ENCODE measurements at places on chromosomes 6 and 20. TPM values are rescaled to one million over a fixed set of nuclear protein-coding genes. Genes with fewer than 3 reads are reported as not detected.
A peak's percentile ranks its signal among the peaks of the same experiment; 100 is the strongest.

DNA sequence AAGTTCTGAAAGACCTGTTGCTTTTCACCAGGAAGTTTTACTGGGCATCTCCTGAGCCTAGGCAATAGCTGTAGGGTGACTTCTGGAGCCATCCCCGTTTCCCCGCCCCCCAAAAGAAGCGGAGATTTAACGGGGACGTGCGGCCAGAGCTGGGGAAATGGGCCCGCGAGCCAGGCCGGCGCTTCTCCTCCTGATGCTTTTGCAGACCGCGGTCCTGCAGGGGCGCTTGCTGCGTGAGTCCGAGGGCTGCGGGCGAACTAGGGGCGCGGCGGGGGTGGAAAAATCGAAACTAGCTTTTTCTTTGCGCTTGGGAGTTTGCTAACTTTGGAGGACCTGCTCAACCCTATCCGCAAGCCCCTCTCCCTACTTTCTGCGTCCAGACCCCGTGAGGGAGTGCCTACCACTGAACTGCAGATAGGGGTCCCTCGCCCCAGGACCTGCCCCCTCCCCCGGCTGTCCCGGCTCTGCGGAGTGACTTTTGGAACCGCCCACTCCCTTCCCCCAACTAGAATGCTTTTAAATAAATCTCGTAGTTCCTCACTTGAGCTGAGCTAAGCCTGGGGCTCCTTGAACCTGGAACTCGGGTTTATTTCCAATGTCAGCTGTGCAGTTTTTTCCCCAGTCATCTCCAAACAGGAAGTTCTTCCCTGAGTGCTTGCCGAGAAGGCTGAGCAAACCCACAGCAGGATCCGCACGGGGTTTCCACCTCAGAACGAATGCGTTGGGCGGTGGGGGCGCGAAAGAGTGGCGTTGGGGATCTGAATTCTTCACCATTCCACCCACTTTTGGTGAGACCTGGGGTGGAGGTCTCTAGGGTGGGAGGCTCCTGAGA lies at the start of gene HFE:
Gene HFE, plus strand, starts transcription at position 146 of the 832 bp plus-strand sequence. Its CDS starts 12 bp downstream, at position 158.
- peaks cover 17% of the 10 kb centered on the region for H3K4me1 ChIP-seq
- H3K36me3 ChIP-seq: no peaks in the 10 kb centered on the region
- peak within 1 kb of the TSS; percentile 64 for H3K27ac ChIP-seq
- peak within 1 kb of the TSS; percentile 85 for H3K4me3 ChIP-seq
- DNase-seq: peak; percentile 21
- no peaks in the 10 kb centered on the region for H3K27me3 ChIP-seq

- H3K27me3 ChIP-seq: no peaks in the 10 kb centered on the region
- H3K27ac ChIP-seq: no peak overlapping the region
- no peak overlapping the region for H3K4me3 ChIP-seq
- H3K36me3 ChIP-seq: peaks cover 3% of the 10 kb centered on the region
Observed at GRCh38 chr6:119575721-119576120, 226.2 kb upstream of the MAN1A1 start.

DNA sequence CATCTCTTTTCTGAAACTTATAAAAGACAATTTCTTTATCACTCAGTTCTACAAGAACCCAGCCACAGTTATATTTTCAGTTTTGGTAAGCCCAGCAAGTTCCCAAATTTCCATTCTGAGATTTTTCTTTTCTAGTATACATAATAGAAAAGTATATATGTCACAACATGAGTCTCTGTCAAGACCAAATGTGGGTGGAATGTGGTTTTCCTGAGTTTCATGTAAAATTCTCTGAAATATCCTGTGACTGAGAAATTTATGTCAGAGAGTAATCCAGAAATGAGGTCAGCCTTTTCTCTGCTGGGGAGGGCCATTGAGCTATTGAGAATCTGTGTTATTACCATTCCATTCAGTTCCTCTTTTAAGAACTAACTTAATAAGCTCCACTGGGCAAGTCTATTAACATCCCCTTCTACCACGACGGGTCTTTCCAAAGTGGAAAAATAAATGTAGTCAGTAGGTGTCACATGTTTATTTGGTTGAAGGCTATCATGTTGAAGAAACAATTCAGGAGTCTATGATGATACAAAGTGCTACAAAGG lies 100.7 kb upstream of the HMGN3 start:
- H3K27me3 ChIP-seq: no peaks in the 10 kb centered on the region
- no peaks in the 10 kb centered on the region for H3K4me1 ChIP-seq
- H3K36me3 ChIP-seq: no peaks in the 10 kb centered on the region
- DNase-seq: no peak

- DNase-seq: no peak
- H3K27me3 ChIP-seq: peaks cover 22% of the 10 kb centered on the region
- no peak overlapping the region for H3K4me3 ChIP-seq
- no peaks in the 10 kb centered on the region for H3K4me1 ChIP-seq
- peaks cover 14% of the 10 kb centered on the region for H3K36me3 ChIP-seq
Observed at GRCh38 chr20:62723768-62724450, 15.3 kb downstream of the NTSR1 start.

GRCh38 chr6:137217801-137218472 lies 1.2 kb downstream of the IFNGR1 start:
- H3K27ac ChIP-seq: peak overlapping the region; percentile 75
- no peaks in the 10 kb centered on the region for H3K36me3 ChIP-seq
- H3K4me3 ChIP-seq: peak overlapping the region; percentile 97

DNA sequence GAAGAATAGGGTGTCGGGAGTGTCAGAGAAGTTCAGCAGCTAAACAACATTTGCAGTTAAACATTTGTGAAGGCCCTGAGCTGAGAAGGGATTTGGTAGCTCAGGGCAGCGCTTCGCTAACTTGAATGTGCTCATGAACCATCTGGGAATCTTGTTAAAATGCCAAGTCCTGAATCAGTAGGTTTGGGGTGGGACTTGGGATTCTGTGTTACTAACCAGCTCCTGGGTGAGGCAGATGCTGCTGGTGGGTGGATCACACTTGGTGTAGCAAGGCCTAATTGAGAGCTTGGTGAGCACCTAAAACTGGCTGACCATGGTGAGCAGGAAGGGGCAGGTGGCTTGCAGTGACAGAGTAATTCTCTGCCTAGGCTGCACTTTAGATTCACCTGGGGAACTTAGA lies 5.9 kb downstream of the PTPRA start:
- H3K4me3 ChIP-seq: no peak overlapping the region
- no peaks in the 10 kb centered on the region for H3K27me3 ChIP-seq
- H3K4me1 ChIP-seq: peaks cover 32% of the 10 kb centered on the region
- DNase-seq: no peak
- no peaks in the 10 kb centered on the region for H3K36me3 ChIP-seq
- H3K27ac ChIP-seq: no peak overlapping the region

DNA sequence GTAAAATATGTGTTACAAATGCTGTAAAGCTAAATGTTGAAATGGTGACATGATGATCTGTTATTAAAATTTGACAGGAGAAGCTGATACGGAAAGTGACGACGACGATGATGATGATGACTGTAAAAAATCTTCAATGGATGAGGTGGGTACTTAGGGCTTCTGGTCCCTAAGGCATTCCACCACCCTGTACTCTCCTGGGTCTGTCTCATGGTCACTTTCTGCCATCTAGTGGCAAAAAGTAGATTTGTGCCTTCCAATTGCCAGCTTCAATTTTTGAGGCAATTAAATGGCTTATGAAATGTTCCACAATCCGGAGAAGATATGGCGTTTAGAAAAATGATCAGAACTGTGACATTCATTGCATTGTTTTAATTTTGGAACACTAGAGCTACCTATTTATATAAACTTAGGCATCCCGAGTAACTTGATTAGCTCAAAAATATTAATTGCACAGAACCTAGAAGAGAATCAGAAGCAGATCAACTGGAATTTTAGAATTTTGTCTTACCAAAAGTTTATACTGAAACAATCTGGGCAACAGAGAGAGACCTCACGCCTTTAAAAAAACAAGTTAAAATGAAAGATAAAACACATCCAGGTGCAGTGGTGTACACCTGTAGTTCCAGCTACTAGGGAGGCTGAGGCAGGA lies 346.5 kb upstream of the PLCB4 start:
- H3K27me3 ChIP-seq: no peaks in the 10 kb centered on the region
- no peak overlapping the region for H3K27ac ChIP-seq
- peak; percentile 46 for DNase-seq
- H3K36me3 ChIP-seq: no peaks in the 10 kb centered on the region
- no peaks in the 10 kb centered on the region for H3K4me1 ChIP-seq

DNA sequence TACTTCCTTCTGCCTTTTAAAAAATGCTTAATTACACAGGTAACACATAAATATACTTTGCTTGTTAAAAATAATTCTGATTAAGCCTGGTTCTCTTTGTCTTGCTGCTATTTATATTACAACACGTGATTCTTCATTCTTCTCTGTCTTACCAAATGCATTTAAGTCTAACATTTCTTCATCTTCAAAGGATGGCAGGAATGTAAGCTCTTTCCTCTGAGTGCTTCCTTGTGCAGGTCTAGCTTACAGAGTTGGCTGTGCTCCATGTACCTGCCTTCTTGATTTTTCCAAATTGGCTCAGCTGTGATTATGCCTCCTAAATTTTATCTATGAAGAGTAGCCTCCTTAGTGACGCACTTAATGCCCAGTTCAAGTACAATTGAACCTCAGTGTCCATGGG lies 44.4 kb downstream of the RNF144B start:
- H3K36me3 ChIP-seq: no peaks in the 10 kb centered on the region
- no peak overlapping the region for H3K4me3 ChIP-seq
- no peak for DNase-seq
- H3K27me3 ChIP-seq: no peaks in the 10 kb centered on the region
- H3K4me1 ChIP-seq: no peaks in the 10 kb centered on the region

- no peaks in the 10 kb centered on the region for H3K4me1 ChIP-seq
- no peak for DNase-seq
- no peak overlapping the region for H3K27ac ChIP-seq
- H3K36me3 ChIP-seq: no peaks in the 10 kb centered on the region
- H3K4me3 ChIP-seq: no peak overlapping the region
- H3K27me3 ChIP-seq: peaks cover 36% of the 10 kb centered on the region
Observed at GRCh38 chr6:2471472-2471871, 226.1 kb upstream of the GMDS start.

GRCh38 chr20:13671916-13672378 lies 33.2 kb upstream of the TASP1 start:
- H3K27me3 ChIP-seq: peaks cover 14% of the 10 kb centered on the region
- DNase-seq: no peak
- H3K4me1 ChIP-seq: no peaks in the 10 kb centered on the region
- no peak overlapping the region for H3K27ac ChIP-seq
- H3K4me3 ChIP-seq: no peak overlapping the region

- H3K27ac ChIP-seq: no peak overlapping the region
- peaks cover 48% of the 10 kb centered on the region for H3K27me3 ChIP-seq
- no peaks in the 10 kb centered on the region for H3K4me1 ChIP-seq
- DNase-seq: peak; percentile 43
Observed at GRCh38 chr6:85126485-85127167, 323.3 kb upstream of the NT5E start.

GRCh38 chr6:2890976-2891767 lies 11.9 kb downstream of the SERPINB9 start:
- no peak overlapping the region for H3K4me3 ChIP-seq
- H3K27ac ChIP-seq: no peak overlapping the region

GRCh38 chr6:26531897-26532296 lies 6.3 kb upstream of the HMGN4 start:
- no peak overlapping the region for H3K27ac ChIP-seq
- DNase-seq: no peak
- peak overlapping the region; percentile 50 for H3K4me3 ChIP-seq
- peaks cover 38% of the 10 kb centered on the region for H3K4me1 ChIP-seq
- H3K36me3 ChIP-seq: peaks cover 4% of the 10 kb centered on the region

DNA sequence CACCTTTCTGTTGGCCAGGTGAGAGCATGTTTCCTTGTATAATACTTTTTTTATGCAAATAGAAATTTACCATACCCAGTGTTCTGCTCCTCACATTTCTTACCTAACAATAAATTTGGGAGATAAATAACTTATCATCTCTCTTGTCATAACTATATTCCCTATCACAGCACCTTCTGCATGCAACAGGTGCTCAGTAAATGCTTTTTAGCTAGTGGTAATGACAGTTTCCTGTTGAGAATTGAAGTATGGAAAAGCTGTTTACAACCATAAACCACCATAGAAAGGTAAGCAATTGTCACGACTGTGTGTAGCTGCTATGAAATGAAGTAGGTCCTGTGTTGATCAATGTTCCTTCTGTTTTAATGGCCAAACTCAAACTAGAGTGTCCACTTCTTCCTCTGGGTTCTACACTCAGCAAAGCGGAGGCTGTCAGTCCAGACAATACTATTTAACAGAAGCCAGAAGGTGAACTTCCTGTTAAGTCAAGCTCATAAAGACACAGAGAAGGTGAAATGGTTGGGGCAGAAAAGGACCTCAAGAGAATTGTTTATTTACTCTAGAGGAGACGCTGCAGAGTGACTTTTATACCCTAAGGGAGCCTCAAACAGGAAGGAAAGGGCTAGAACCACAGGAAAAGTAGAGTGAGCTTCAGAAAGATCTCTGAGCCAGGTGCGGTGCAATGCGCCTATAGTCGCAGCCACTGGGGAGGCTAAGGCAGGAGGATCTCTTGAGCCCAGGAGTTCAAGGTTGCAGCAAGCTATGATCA lies 84.0 kb upstream of the SLC22A16 start:
- H3K36me3 ChIP-seq: no peaks in the 10 kb centered on the region
- DNase-seq: no peak
- H3K4me1 ChIP-seq: peaks cover 12% of the 10 kb centered on the region
- no peaks in the 10 kb centered on the region for H3K27me3 ChIP-seq
- no peak overlapping the region for H3K27ac ChIP-seq
- H3K4me3 ChIP-seq: no peak overlapping the region

- peaks cover 44% of the 10 kb centered on the region for H3K27me3 ChIP-seq
- peak overlapping the region; percentile 48 for H3K27ac ChIP-seq
- H3K4me3 ChIP-seq: peak overlapping the region; percentile 83
- H3K36me3 ChIP-seq: no peaks in the 10 kb centered on the region
Observed at GRCh38 chr20:59222253-59223181, 58.9 kb downstream of the ZNF831 start.

DNA sequence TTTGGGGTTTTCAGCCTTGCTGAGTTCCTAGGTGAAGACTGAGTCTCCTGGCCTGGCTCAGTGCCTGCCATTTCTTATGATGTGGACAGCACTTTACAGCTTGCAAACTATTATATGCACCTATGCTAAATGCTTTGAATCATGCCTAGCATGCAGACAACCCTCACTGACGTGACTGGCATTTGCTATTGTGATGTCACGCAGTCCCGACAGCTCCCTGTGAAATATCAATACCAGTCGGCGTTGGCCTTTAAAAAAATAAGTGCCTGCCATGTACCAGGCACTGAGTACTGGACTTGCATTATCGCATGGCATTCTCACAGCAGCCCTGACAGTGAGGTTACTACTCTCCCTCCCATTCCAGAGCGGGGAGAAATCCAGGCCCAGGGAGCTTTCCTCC lies 35.5 kb downstream of the UQCC2 start:
- no peak overlapping the region for H3K27ac ChIP-seq
- H3K4me1 ChIP-seq: peaks cover 7% of the 10 kb centered on the region
- no peaks in the 10 kb centered on the region for H3K27me3 ChIP-seq
- no peak overlapping the region for H3K4me3 ChIP-seq

The TGM3 gene
- total RNA-seq: 0.43 TPM

The RCAN2 gene
- total RNA-seq: 3.6 TPM

The EYA2 gene
- 1.3 TPM for total RNA-seq

The GJA10 gene
- not detected for total RNA-seq

The VSX1 gene
- total RNA-seq: 4.2 TPM

The ABHD16B gene
- total RNA-seq: not detected

The PHF20 gene
- total RNA-seq: 57.1 TPM

The RREB1 gene
- 28.3 TPM for total RNA-seq
